ENCODE measurements at places on chromosomes 13 and 19.

- DNase-seq = no peak
These were observed 11.4 kb downstream of the LPAR6 start for GRCh38 chr13:48401480-48401879.

DNA sequence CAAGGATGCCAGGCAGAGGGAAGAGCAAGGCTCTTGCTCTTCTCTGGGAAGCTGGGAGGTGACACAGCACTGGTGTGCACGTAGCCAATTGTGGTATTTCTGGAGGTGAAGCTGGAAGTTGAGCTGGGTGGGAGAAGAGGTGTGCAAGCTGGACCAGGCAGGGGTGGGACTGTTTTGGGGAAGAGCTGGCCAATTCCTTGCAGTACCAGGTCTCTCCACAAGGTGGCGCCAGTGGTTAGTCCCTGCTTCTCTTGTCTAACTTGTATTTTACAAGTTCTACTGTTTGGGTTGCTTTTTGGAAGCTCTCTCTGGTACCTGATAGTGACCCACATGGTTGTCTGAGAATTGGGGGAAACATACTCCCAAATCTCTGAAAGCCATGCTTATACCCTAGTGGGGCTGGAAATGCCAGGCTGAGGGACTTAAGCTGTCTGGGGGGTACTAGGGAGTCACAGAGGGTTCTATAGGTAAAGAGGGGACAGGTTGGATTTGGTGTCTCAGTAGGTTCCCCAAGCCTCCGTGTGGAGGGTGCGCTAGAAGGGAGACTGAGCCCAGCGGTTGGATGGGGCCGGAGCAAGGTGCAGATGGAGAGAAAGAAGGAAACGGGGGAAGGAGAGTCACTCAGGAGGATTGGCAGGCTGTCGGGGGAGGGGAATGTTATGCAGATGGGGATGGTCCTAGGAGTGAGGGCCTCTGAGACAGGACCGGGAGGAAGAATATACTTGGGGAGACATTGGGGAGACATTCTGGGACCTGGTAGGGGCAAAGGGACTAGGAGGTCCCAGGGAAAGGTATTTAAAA, 3.0 kb downstream of the HPN start:
- peak; percentile 71 for DNase-seq

- no peak for DNase-seq
These were observed 942.4 kb upstream of the PCDH20 start for GRCh38 chr13:62357887-62358645.

GRCh38 chr13:40101708-40102359, 446.4 kb downstream of the COG6 start:
- no peak for DNase-seq

DNA sequence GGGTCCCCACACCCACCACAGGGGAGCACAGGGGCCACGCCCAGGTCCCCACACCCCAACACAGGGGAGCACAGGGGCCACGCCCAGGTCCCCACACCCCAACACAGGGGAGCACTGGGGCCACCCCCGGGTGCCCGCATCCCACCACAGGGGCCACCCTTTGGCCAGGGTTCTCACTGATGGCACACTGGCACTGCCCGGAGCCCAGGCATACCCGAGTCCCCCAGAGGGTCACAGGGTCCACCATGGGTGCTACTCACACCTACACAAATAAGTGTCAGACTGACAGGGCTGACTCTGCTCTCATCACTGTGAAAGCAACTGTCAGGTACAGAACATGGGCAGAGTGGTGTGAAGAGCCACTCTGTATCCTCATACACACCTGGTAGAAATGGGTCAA, 98.8 kb downstream of the TUBGCP3 start:
- DNase-seq = no peak

GRCh38 chr19:49560358-49560900, 19.9 kb downstream of the NOSIP start:
- DNase-seq = no peak

GRCh38 chr13:93217721-93218261, 8.8 kb upstream of the GPC6 start:
- DNase-seq = no peak

GRCh38 chr19:10690341-10690781, 10.9 kb upstream of the QTRT1 start:
- no peak for DNase-seq

GRCh38 chr19:33638167-33639034, 16.6 kb downstream of the CHST8 start:
- no peak for DNase-seq

DNA sequence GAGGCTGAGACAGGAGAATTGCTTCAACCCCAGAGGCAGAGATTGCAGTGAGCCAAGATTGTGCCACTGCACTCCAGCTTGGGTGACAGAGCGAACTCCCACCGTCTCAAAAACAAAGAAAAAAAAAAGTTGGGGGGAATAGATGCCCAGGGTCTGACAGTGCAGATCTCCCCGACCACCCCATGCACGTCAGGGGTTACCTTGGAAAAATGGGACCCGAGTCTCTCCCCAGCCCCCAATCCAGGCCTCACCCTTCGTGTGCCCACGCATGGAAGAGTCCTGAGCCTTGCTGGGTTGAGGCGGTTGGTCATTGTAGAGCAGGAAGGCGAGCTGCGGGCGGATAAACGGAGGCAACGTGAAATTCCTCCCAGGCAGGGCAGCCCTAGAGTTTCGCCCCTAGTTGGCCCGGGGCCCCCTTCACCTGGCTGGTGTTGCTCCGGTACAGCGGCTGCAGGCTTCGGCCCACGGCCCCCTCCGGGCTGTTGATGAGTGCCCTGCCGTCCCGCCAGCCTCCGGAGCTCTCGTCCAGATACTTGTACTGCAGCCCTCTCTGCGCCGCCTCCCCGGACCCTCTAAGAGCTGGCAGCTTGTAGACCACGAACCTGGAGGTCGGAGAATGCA, 588 bp downstream of the DNASE2 start:
- peak; percentile 29 for DNase-seq

GRCh38 chr19:42132030-42132628, at the start of gene POU2F2:
Gene POU2F2, minus strand, starts transcription at chr19:42132446. Its CDS starts 35 bp downstream, at chr19:42132411.
- DNase-seq = no peak

DNA sequence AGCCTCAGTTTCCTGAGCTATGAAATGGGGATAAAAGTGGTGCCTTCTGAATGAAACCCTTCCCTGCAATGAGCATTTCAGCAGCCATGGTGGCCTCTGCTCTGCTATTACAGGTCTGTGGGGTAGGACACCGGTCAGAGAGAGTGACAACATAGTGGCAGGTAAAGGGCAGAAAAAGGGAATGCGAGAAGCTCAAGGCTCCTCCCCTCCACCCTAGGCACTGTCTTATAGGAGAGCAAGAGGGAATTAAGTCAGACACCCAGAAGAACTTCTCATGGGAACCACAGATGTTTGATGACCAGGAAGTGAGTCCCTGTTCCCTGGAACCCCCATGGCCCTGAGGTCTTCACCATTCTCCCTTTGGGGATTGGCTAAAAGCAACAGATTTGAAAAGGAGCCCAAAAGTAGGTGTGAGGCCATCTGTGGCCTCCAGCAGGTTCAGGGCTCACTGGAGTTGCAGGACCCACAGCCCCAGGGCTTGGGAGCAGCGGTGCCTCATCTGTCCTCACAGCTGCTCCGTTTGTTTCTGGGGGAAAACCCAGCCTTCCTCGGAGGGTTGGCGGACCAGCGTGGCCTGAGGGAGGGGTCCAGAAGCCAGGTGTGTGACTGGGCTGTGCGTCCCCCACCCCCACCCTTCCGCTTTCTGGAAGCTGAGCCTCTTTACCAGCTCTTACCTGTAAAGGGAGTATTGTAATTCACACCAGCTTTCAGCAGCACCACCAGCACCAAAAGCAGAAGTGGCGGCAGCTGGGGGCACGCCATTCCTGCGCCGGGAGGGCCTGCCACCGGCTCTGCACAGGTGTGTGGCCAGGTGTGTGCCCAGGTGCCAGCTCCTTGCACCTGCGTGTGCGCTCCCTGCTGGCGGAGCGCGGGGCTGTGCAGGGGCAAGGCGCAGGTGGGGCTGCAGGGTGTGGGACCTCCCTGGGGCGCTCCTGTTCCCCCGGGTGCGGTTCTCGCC, 19.4 kb downstream of the IQCN start:
- DNase-seq = peak; percentile 15

DNA sequence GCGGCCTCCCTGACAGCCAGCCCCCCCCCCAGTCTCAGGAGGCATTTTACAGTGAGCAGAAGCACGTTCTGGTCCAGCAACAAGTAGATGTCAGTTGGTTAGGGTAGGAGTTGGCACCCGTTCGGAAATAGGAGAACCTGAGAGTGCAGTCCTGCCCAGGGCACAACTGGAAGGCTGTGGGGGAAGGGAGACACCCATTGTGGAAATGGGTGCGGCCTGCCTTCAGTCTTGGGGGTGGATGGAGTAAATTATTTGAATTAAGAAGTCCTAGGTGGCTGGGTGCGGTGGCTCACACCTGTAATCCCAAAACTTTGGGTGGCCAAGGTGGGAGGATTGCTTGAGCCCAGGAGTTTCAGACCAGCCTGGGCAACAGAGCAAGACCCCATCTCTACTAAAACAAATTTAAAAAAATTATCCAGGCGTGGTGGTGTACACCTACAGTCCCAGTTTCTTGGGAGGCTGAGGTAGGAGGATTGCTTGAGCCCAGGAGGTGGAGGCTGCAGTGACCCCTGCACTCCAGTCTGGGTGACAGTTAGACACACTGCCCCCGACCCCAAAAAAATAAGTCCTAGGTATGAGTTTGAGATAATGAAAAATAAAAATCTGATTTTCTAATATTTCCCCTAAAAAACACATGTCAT, 1.2 kb downstream of the CIRBP start:
- no peak for DNase-seq

GRCh38 chr13:31970231-31970930, 61.2 kb upstream of the FRY start:
- DNase-seq = no peak

GRCh38 chr19:41707502-41707812, 969 bp upstream of the CEACAM5 start:
- DNase-seq = no peak

DNA sequence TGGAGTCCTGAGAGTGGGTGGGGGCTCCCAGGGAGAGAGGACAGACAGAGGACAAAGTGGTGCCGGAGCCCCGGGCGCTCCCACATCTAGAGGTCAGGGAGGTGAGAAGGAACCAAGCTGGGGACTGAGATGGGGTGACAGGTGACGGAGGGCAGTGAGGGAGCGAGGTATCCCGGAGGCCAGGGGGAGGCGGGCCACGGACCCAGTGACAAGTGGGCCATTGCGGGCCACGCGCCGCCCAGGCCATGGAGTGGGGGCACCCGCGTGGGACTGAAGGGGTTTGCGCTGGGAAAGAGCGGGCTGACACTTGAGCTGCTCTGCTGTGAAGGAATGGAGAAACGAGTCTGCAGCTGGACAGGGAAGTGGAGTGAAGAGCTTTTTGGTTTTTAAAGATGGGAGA, 2.6 kb downstream of the ZNF628 start:
- DNase-seq = no peak

DNA sequence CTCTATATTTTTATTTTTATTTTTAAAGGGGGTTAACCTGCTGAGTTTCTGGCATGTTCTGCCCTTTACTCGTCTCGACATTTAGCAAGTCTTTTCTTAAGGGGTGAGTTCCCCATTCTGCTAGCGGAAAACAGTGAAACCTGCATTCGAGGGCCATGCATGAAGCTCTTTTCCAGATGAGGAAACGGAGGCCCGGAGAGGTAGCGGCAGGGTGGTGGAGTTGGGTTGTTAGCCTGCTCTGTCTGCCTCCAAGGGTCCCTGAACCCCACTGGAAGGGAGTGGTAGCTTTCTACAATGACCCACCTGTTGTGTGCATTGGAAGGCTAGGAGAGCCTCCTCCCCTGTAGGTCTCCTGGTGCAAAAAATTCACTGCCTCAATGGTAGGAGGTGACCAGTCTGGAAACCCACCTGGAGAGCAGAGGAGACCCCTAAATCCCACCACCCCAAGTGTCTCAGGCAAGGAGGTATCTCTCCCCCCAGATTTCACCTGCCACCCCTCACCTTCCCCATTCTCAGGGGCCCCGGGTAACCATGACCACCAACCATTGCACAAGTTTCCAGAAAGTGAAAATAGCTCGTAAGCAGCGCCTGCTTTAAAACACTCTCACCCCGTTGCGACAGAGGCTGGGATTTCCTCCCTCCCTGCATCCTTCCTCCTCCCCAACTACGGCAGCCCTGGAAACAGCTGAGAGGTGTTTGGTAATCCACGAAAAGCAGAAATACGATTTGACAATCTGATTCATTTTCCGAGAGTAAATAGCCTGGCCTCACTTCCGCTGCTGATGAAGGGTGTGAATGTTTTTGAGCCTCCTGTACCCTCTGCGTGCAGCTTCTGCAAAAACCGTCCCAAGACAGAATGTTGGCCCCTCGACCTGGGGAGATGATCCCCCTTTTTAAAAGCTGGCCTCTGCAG, 3.5 kb downstream of the KLF2 start:
- DNase-seq = no peak

GRCh38 chr13:30972888-30973377, 40.5 kb downstream of the TEX26 start:
- DNase-seq = no peak

DNA sequence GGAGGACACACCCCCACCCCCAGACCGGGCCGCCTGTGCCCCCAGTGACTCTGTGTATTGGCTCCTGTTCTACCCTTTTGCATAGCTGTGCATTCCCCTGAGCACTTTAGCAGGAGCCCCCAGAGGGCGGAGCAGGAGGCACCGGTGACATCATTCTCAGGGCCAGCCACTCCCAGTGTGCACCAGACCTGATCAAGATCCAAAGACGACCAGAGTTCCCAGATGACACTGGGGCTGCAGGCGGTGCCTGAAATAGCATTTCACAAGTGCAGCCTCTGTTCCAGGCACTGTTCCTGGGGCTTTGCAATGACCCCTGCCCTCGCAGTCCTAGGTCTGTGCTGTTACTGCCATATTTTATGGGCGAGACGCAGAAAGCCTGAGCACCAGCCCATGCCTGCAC, 14.5 kb upstream of the PTPRS start:
- no peak for DNase-seq

GRCh38 chr13:49428041-49428763, 15.7 kb downstream of the CAB39L start:
- no peak for DNase-seq

- no peak for DNase-seq
These were observed 1187.0 kb upstream of the SLC10A2 start for GRCh38 chr13:104253063-104253680.

DNA sequence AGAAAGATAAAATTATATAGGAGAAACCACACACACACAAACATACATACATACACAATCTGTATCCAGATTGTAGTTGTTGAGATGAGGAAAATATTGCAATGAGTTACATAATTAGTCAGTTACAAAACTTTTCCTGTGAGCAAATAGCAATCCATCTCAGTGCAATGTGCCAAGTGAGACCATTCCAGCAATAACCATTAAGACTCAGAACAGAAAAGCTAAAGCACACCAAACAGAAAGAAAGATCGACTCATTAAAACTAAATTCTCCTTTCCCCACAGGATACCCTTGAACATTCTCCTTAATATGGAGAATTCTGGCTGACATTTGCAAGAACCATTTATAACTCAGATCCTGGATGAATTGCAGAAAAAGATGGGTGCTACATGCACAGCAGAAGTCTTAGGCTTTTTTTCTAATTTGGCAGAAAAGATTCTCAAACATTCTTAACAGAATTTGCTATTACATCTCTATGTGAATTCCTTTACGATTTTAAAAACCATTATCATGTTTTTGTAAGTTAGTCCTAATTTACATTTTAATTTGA, 1341.2 kb upstream of the SPRY2 start:
- DNase-seq = no peak

GRCh38 chr13:23159760-23160637, 20.8 kb upstream of the SGCG start:
- DNase-seq = no peak
